Activated CD8-positive, alpha-beta memory T cell treated with anti-CD3 and anti-CD28 coated beads for 1 hour (primary cell): ENCODE measurements at places on chromosomes 12 and 14.
A peak's percentile ranks its signal among the peaks of the same experiment; 100 is the strongest.

- DNase-seq, result no peak
Observed at GRCh38 chr12:124041907-124042306, 68.9 kb downstream of the ZNF664 start.

DNA sequence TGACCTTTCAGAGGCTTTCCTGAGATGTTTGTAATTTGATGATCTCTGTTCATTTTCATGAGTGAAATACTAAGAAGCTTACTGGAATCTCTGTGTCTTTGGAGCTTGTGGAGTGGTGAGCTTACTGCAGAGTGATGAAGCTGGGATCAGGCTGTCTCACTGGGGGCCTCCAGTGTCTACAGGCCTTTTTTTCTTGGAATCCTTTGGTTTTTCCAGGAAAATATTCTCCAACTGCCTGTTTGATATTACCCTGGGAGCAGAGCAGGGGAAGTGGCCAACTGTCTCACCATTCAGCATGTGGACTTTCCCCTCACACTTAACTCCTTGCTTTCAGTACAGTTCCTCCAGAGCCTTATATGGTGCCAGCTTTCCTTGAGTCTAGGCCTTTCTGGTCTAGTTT lies 62.0 kb upstream of the KCNA1 start:
- DNase-seq, result no peak

- DNase-seq, result no peak
Observed at GRCh38 chr14:84085493-84085892, 1444.5 kb upstream of the FLRT2 start.

DNA sequence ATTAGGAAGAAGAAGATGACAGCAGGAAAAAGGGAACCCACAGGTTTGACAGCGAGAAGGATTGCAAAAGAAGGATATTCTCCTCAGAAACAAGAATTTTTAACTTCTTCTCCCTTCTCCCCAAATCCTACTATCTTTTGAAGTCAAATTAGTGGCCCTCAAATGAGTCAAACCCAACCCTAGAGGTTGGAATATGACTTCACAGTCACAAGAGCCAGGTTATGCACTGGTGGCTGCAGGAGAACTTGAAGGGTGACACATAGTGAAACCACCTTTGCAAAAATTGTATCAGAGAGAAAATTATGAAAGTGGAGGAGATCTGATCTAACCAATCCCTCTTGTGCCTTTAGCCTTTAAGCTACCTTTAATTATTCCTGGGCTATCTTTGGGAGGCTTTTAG lies 386.2 kb upstream of the CCDC196 start:
- no peak for DNase-seq

- DNase-seq, result peak; percentile 17
Observed at GRCh38 chr14:91509878-91510170, 286 bp downstream of the PPP4R3A start.

- no peak for DNase-seq
Observed at GRCh38 chr14:85451421-85451820, 78.5 kb upstream of the FLRT2 start.

- no peak for DNase-seq
Observed at GRCh38 chr12:29818916-29819623, 35.3 kb upstream of the TMTC1 start.

GRCh38 chr12:86057092-86057845 lies 183.2 kb downstream of the NTS start:
- no peak for DNase-seq

DNA sequence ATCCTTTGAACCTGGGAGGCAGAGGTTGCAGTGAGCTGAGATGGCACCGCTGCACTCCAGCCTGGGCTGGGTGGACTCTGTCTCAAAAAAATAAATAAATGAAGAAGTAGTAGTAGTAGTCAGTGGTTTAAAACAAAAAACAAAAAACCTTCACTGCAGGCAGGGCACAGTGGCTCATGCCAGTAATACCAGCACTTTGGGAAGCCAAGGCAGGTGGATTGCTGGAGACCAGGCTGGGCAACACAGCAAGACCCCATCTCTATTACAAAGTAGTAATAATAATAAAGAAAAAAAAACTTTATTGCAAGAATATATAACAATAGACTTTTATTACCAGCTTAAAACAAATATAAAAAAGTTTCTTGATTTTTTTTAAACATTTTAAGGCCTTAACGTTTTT lies 13.8 kb upstream of the NEK9 start:
- DNase-seq, result no peak

DNA sequence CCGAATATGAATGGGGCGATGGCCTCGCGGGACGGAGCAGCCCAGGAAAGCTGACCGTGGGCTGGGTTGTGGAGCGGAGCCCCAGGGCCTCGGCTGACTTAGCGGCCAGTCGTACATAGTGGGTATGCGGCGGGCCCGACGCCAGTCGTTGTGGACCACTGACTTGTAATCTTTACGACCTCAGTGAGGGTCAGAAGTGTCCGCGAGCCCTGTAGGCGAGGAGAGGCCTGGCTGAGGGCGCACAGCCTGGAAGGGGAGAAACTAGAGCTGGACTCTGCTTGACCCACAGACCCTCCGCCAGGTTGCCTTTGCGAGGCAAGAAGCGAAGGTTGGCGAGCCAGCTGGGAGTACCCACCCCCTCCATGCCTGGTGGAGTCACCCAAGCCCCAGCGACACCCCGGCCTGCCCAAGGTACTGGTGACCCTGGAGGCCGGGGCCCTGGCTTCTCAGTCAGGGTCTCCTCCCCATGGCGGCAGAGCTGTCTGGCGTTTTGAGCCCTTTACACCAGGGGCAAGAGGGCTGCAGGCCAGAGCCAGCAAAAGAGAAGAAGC lies 15.6 kb upstream of the DYNC1H1 start:
- no peak for DNase-seq

GRCh38 chr14:93857081-93857480 lies 68.8 kb upstream of the PRIMA1 start:
- no peak for DNase-seq

- no peak for DNase-seq
Observed at GRCh38 chr12:105330931-105331804, 677 bp downstream of the C12orf75 start.

DNA sequence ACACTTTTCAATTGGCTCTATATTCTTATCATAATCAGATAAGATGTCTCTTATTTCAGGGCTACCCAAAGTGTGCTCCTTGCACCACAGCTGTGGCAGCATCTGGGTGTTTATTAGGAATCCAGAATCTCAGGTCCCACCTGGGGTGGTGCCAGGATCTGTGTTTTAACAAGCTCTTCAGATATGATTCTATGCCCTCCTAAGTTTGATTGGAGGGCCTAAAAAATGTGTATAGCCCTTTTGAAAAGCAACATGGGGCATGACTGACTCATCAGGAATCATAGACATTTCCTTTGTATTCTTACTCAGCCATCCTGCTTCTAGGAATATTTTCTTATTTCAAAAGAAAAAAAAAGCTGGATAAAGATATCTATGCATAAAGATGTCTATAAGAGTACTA lies 103.1 kb downstream of the HELB start:
- DNase-seq, result no peak

GRCh38 chr12:119710374-119710964 lies 42.5 kb downstream of the PRKAB1 start:
- no peak for DNase-seq

GRCh38 chr12:3405821-3406220 lies 85.2 kb upstream of the PRMT8 start:
- no peak for DNase-seq

DNA sequence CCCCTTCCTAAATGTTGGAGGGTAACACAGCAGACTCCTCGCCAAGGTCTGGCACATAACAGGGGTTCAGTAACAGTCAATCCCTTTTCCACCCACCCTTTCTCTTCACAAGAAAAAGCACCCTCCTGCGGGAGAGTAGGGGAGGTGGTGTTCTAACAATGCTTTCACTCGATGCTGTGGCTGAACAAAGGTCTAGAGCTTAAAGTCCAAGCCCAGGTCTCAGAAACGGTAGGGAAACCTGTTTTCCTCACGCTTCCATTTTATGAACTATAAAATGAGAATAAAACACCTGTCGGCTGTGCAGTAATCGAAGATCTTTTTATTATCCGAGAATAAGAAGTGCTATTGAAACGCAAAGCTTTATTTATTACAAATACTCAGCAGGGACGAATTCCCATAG lies 20.9 kb upstream of the CACNA2D4 start:
- DNase-seq, result no peak

DNA sequence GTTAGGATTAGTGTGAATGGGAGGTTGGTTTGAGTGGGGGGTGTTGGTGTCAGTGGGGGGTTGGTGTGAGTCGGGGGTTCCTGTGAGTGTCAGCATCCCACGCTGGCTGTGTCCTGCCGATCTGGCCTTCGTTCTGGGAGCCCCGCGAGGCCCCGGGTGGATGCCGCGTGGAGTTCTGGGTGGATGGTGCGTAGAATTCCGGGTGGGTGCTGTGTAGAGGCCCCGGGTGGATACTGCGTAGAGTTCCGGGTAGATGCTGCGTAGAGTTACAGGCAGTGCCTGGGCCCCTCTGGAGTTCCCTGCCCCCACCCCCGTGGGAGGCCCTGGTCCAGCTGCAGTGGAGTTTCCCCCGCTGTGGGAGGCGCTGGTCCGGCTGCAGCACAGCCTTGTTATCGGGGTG lies 8.7 kb downstream of the NOC4L start:
- no peak for DNase-seq

- DNase-seq, result no peak
Observed at GRCh38 chr12:110780448-110780847, 37.8 kb upstream of the PPP1CC start.

DNA sequence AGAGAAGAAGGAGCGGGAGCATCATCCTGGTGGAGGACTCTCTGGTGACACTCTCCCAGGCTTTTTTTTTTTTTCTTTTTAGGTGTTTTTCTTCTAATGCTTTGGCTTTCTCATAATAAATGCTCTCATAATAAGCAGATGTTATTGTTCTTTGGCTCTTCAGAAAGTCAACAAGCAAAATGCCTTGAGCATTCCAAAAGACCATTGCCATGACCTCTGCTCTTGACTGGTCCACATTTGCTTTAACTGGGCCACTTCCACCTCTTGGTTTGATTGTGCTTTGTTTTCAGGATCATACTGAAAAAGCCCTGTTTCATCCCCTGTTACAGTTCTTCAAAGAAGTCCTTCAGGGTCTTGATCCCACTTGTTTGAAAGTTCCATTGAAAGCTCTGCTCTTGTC lies 36.9 kb downstream of the CRACR2A start:
- DNase-seq, result no peak

GRCh38 chr12:53532021-53532420 lies 24.7 kb upstream of the NPFF start:
- no peak for DNase-seq

GRCh38 chr12:112543751-112544150 lies 125.0 kb downstream of the PTPN11 start:
- no peak for DNase-seq

GRCh38 chr12:111753144-111753881 lies 13.4 kb upstream of the ALDH2 start:
- DNase-seq, result no peak

DNA sequence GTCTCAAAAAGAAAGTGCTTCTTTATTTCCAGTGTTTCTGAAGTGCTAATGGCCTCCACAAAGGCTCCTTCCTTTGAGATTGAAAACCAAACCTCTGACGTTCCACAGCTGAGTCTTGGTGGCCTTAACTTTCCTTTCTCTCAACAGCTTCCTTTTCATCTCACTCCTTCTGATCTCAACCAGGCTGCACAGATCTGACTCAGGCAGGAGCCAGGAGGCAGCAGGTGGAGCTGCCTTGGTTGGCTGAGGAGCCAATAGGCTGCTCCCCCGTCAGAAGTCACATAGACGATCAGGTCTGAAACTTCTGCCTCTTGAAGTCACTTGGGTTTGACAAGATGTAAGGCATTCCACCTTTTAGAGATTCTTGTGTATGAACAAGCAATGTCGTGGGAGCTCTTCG lies 9.1 kb upstream of the KCNA5 start:
- no peak for DNase-seq

- DNase-seq, result no peak
Observed at GRCh38 chr12:71371122-71371521, 68.5 kb upstream of the LGR5 start.

DNA sequence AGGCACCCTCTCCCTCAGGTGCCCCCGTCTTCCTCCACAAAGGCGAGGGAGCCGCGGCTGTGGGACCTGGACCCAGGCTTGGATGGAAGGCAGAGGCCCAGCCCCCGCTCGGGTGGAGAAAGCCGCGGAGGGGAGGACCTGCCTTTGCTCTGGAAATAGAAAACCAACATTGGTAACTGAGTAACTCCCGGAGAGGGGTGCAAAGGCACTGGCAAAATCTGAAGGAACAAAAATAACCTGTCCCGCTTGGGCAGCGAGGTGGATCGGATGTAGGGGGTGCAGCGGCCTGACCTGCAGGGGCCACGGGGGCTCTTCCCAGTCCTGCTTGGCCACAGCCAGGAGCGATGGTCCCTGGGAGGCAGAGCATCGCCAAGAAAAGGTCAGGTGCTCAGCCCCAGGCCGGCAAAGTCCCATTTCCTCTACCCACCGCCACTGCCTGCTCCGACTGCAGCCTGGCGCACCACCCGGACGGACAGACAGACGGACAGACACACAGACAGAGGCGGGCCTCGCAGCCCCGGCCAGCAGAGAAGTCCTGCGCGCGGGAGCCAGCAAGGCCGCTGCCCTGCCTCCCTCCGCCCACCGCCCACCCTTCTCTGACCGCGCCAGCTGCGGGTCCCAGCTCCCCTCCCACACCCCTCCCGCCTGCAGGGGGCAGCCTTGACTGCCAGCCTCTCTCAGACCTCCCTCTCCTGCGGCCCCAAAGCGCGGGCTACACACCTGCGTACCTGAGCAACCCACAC lies 21.4 kb upstream of the TMEM106C start:
- peak; percentile 12 for DNase-seq

- no peak for DNase-seq
Observed at GRCh38 chr12:6961695-6962284, 8.7 kb downstream of the PHB2 start.

GRCh38 chr14:94174604-94175010 lies 485 bp downstream of the PPP4R4 start:
- no peak for DNase-seq

GRCh38 chr14:90290337-90291011 lies 34.1 kb downstream of the PSMC1 start:
- no peak for DNase-seq

- DNase-seq, result no peak
Observed at GRCh38 chr12:93060666-93061472, 131.8 kb upstream of the EEA1 start.

- DNase-seq, result no peak
Observed at GRCh38 chr12:22797701-22798100, 172.7 kb downstream of the ETNK1 start.

DNA sequence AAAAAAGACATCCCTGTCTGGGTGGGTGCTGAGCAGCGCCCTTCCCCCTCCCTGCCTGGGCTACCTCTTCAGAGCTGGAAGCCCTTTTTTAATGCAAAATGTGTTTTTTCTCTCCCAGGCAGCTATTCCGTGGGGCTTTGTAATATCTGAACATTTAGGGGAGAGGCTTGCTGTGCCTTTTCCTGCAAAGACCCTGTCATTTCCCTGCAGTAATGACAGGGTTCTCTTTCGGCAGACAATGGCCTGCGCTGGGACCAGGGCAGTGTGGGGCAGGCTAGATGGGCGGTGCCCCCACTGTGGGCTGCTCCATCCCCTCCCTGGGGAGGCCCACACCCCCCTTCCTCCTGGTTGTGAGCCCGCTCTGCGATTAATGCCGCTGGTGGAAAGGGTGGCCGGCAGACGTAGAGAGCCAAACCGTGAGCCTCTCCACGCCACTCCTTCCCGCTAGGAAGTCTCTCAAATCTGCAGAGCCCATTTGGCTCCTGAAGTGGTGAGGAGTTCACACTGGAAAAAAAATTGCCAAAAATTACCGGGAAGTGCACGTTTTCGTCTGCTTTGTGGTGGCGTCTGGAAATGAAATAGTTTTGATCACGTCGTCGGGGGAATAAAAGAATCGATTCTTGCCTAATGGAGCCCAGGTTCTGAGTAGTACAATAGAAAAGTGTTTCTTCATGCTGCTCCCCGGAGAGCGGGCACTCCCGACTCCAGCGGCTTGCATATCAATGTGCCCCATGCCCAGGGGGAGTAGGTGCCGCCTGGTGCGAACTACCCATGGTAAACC lies 31.5 kb downstream of the KIF26A start:
- no peak for DNase-seq
